ENCODE measurements at places on chromosomes 5 and 9.

DNA sequence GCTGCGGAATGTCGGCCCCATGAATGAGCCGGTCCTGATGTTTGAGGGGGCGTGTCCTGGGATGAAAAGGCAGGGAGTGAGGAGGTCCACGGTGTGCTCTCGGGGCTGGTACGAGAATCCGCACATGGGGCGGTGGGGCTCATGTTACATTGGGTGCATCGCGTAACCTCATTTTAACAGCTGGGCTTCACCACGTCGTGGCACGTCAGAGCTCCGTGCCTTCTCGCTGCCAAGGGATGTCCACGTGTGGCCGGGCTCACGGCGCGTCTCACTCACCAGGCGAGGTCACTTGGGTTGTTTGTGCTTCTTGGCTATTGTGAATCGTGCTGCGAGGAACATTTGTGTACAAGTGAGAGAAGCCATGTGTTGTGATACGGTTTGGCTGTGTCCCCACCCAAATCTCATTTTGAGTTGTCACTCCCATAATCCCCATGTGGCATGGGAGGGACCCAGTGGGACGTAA, 29.1 kb upstream of the IRX4 start:
- DNase-seq, result no peak

GRCh38 chr9:78858266-78858665, 561.3 kb downstream of the PSAT1 start:
- DNase-seq, result no peak

- no peak for DNase-seq
Measured at GRCh38 chr9:134518004-134518606, 123.5 kb upstream of the COL5A1 start.

DNA sequence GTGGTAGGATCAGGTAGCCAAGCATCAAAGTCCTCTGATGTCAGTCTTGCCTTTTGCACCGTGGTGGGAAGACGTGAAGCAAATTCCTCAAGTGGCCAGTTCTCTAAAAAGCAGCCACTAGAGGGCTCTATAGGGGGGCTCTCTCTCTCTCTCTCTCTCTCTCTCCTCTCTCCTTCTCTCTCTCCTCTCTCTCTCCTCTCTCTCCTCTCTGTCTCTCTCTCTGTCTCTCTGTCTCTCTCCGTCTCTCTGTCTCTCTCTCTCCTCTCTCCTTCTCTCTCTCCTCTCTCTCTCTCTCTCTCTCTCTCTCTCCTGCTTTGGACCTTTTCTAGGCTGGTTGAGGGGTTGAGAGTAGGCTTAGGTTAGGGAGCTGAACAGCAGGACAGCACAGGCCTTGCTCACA, 13.9 kb upstream of the OSMR start:
- DNase-seq, result peak; percentile 13

Measured in CD4-positive, alpha-beta T cell treated with Interleukin-10 for 1 hour (primary cell).